Right kidney (tissue), 9 donors: ENCODE measurements at places on chromosomes 4 and X.

DNA sequence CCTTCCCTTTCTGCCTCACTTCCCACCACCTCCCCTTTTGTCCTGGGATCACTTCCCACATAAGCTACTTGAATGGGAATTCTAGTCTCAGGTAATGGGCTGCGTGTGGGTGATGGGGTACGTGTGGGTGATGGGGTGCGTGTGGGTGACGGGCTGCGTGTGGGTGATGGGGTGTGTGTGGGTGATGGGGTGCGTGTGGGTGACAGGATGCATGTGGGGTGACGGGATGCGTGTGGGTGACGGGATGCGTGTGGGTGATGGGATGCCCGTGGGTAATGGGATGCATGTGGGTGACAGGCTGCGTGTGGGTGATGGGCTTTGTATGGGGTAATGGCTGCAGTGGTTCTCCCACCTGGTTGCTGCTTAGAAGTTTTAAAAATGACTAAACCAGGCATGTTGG is 43.6 kb downstream of the EVC2 start:
- DNase-seq, result no peak

DNA sequence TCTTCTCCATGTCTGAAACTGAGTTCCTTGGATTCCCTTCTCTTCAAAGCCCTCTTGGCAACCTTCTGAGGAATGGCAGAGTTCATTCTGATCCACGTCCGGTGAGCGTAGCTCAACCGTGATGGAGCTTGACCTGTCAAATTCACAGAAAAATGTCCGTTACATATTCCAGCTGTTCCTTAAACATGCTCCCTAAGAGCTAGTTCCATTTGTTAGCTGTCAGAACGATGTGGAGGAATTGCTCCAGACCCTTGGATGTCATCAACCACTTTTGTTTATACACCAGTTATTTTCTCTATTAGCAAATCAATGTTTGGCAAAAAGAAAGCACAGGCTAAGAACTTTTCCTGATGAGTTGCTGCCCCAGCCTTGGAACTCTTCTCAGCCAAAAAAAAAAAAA is 50.1 kb downstream of the NHS start:
- no peak for DNase-seq

DNA sequence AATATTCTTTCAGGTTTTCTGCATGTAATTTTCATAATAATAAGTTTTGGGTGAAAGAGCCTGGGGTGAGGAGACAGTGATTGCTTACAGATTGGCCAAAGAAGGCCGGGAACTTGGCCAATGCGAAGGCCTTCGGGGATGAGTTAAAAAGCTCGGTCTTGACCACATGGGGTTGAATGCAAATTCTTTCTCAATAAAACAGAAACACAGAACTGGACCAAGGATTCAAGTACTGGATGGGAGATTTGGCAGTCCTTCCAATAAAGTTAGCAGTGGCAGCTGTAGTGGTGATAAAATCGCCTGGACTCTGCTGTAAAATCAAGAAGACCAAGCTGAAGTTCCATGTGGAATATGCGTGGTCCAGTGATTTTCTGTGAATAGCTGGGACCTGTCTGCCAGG is 282.2 kb upstream of the KLF3 start:
- DNase-seq, result no peak

GRCh38 chr4:77818073-77818601 is 1.0 kb downstream of the CNOT6L start:
- no peak for DNase-seq

- DNase-seq, result no peak
Measured at GRCh38 chrX:5979338-5979737, 249.3 kb downstream of the NLGN4X start.

DNA sequence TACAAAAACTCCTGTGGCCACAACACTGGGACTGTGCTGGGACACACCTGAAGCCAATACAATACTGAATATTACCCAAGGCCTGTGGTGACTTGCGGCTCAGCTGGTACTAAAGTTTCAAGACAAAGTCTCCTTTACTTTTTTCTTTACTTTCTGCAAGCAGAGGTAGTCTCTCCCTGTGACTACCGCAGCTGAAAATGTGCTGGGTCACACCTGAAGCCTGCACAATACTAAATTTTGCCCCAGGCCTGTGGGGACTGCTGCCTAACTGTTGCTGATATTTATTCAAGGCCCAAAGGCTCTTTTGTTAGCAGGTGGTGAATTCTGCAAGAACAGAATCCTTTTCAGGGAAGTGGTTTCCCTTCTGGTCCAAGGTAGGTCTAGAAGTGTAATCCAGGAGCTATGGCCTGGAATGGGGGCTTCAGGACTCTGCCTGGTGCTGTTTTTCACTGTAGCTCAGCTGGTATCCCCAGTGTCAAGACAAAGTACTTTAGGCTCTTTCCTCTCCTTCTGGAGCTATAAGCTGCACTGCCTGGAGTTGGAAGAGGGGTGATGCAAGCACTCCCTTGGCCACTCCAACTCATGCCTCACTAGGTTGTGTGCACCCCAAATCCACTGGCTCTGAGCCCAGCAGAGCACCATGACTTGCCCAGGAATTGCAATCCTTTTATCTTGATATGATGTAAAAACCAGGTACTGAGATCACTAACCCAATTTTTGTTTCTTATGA is 489.4 kb downstream of the TECRL start:
- DNase-seq, result no peak

DNA sequence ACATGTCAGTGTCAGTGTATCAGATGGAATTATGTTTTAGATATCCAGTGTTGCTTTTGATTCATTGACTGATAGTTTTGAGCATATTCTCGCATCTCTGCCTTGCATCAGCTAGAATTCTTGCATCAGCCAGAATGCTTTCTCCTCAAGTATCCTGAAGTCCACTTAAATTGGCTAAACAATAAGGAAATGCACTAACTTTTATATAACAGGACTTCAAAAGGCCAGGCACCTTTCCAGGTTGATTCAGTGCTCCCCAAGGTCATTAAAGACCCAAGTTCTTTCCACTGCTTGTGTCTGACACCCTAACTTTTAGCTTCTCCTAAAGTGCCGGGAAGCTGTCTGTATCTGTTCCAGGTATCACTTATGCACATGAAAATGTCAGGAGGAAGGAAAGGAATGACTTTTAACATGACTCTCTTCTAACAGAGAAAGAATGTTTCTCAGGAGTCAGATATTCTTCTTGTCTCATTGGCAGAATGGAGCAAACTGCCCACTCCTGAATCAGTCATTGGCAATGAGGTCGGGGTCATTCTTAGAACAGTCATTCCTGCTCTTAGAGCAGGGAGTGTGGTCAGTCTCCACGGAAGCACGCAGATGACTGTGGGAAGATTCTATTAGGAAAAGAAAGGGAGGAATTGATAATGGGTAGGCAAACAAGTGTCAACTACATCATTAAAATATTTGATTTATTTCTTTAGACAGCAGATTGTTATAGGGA is 92.9 kb upstream of the TLL1 start:
- DNase-seq, result no peak

- no peak for DNase-seq
Measured at GRCh38 chrX:131059246-131059645, 1.1 kb downstream of the ARHGAP36 start.

GRCh38 chrX:72572248-72573157 is at the start of gene HDAC8:
HDAC8 (minus strand) TSS chrX:72572843; CDS start chrX:72572761, 82 bp downstream.
- peak; percentile 82 for DNase-seq

DNA sequence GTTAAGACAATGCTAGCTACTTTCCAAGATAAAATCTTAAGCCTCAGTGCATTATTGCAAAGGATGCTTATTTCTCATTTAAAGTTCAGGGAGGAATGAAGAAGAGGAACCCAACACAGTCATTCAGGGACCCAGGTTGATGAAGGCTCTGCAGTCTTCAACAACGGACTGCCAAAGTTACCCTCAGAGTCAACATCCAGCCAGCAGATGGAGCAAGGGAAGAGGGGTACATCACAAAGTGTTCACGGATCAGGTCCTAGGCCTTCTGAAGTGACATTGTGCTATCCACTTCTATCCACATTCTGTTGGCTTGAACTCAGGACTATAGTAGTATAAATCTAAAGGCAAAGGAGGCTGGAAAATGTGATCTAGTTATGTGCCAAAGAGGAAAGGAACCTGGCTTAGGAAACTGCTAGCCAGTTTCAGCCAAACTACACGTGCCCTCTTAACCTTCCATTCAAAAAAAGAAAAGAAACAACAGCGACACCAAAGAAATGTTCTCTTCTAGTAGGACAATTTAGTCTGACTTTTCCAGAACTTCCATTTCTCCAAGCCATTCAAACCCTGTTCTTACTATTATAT is 28.8 kb downstream of the NKX6-1 start:
- no peak for DNase-seq

DNA sequence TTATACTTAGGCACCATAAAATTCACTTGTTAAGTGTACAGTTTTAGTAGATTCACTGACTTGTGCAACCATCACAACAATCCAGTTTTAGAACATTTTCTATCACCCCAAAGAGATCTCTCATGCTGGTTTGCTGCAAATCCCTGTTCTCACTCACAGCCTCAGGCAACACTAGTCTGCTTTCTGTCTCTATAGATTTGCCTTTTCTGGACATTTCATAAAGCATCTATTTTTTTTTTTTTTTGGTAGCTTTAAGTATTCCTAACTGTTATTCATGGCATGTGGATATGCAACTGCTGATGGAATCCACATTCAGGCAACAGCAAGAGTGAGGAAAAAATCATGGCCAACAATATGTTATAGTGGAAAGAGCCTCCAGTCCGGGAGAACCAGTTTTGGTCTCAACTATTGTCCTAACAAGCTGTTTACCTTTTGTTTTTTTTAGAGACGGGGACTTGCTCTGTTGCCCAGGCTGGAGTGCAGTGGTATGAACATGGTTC is 27.0 kb upstream of the TMEM150C start:
- no peak for DNase-seq

DNA sequence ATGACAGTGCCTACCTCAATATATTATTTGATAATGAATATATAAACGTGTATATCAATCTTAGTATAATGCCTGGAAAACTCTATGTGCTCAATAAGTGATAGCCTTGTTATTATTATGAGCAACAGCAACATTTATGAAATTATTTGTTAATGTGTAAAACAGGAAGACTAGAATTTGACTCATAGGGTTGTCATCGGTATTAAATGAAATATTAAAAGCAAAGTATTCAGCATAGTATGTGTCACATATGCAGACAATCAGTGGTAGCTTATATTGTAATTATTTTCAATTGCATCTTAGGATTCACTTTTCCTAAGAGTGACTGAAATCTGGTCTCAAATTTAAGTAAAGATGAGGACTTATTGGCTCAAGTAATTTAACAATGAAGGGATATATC is 24.6 kb downstream of the SPANXD start:
- no peak for DNase-seq

GRCh38 chr4:20544645-20545044 is 155.6 kb upstream of the PACRGL start:
- DNase-seq, result no peak
